ENCODE measurements at places on chromosomes 5 and 9.

DNA sequence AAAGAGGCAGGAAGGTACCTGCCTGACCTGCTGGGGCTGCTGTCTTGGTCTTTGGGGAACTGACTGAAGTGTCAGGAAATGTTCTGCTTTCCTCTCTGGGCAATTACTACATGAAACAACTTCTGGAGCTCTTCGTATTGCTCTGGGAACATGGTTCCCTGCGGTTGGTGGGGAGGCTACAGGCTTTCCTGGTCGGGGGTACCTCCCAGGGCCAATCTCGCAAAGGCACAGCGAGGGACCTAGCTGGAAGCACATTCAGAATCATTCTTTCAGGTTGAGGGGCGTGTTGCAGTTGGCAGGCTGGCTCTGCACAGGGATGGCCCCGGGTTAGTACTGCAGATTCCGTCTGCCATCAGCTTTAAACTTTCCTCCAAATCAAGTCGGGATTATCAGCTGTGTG, 88.9 kb upstream of the RANBP3L start:
- DNase-seq: no peak

- no peak for DNase-seq
Measured at GRCh38 chr5:124932791-124933600, 186.6 kb upstream of the ZNF608 start.

DNA sequence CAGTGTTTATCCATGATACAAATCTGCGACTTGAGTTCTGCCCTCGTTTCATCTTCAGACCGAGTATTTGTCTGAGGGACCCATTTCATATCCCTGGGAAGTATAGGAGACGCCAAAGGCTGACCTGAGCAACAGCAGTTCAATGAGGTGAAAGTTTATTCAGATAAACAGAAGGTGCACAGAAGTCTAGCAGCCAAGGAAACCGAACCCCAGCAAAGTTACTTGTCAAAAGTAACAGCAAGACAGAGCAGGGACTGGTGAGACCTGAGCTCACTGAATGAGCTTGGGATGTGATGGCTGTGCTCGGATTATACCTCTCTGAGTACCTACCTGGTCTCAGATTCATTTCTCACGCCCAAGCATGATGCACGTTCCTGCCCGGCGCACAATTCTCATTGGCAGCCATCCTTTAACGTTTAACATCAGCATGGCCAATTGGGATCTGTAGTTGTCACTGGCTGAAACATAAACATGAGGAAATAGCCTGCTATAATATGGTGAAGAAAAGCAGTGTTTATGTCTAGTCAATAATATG, 599 bp downstream of the LYRM7 start:
- no peak for DNase-seq

GRCh38 chr9:93097511-93098201, 1.6 kb downstream of the CARD19 start:
- peak; percentile 43 for DNase-seq

GRCh38 chr9:121682926-121683515, 31.6 kb downstream of the DAB2IP start:
- DNase-seq: no peak

GRCh38 chr5:67160985-67161384, 35.6 kb downstream of the CD180 start:
- no peak for DNase-seq

- no peak for DNase-seq
Measured at GRCh38 chr5:147509041-147509709, 693 bp downstream of the DPYSL3 start.

DNA sequence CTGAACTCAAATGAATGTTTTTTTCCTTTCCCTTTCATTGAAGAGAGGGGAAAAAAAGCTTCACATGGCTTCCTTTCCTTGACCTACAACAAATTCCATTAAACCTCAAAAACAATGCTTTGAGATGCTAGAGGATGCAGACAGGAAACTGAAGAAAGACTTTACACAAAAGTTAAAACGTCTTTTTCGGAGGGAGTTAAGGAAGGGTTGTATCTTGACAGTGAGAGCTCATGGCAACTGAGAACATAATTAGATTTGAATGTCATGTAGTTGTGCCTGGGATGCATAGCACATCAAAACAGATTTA, 66.4 kb downstream of the EBF1 start:
- DNase-seq: no peak

DNA sequence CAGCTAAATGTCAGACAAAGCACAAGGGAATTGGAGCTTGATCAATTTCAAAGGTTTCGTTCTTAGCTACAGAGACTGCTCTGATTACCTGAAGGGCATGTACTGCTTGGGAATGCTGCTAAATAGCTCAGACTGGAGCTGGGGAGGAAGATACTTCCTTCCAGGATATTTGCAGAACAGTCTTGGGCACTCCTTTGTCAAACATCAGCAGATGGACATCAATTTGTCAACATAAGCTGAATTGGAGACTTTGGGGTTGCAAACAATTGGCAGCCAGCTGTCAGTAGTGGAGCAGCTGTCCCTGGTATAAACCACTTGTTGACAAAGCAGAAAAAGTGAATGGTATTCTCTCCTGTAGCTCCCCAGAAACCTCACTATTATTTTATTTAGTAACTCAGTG, 182.0 kb downstream of the CCDC192 start:
- DNase-seq: no peak

- DNase-seq: no peak
Measured at GRCh38 chr5:69492923-69493395, 369 bp downstream of the OCLN start.

GRCh38 chr5:155064580-155064979, 51.0 kb downstream of the KIF4B start:
- no peak for DNase-seq

- DNase-seq: no peak
Measured at GRCh38 chr9:71322311-71322710, 200.9 kb upstream of the TRPM3 start.

- no peak for DNase-seq
Measured at GRCh38 chr9:81389569-81389993, 299.8 kb downstream of the TLE1 start.

GRCh38 chr9:94639061-94639998, at the start of gene FBP1:
Gene FBP1, minus strand, starts transcription at chr9:94639518. Its CDS starts 208 bp downstream, at chr9:94639310.
- DNase-seq: peak; percentile 3

DNA sequence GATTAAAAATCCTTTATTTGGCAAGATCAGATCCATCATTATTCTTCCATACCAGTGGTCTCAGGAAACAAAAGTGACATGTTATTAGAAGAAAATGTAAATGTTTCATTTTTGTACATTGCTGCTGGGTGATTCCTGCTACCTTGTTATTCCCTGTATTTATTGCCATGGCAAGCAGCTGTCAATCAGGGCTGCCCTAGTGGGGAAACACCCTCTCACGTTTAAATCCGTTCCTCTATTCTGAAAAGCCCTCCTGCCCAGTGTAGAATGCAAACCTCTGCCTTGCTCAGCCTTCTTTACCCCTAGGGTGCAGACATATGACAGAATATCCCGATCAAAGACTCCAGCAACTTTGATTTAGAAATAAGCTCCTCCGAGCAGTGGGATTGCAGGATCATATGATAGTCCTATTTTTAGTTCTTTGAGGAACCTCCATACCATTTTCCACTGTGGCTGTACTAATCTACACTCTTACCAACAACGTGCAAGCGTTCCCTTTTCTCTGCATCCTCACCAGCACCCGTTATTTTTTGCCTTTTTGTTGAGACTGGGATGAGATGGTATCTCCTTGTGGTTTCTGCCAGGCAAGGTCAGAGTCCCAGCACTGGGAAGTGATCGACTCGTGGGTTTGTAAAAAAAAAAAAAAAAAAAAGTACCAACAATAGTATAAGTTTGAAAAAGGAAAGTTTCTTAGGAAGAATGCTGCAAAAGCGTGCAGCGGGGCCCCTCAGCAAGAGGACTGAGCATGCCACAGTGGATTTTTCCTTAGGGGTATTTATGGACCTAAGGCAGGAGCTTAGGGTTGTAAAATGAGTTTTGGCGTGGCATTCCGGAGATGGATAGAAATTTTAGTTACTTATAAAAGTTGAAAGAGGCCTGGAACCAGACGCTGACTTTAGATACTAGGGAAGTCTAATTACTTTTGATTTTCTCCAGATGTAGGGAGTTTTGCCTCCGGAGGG, 66.7 kb downstream of the HRH2 start:
- no peak for DNase-seq
